ENCODE measurements at places on chromosomes 1 and 21.

DNA sequence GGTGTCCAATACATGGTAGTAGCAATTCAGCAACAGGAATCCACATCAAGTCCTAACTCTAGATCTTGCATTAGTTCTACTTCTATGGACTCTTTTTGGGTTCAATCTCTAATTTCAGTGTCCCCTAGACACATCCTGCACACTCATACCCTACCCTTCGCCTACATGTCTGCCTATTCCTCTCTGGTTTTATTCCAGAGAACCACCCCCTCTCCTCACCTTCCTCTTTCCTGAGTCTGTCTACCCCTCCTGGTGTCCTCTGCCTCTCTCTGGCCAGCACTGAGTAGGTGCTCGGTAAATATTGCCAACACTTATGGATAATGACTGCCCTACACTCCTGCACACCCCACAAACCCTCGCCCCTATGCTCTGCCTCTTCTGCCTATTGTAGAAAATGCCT lies 9.5 kb downstream of the TAL1 start:
- DNase-seq: no peak

DNA sequence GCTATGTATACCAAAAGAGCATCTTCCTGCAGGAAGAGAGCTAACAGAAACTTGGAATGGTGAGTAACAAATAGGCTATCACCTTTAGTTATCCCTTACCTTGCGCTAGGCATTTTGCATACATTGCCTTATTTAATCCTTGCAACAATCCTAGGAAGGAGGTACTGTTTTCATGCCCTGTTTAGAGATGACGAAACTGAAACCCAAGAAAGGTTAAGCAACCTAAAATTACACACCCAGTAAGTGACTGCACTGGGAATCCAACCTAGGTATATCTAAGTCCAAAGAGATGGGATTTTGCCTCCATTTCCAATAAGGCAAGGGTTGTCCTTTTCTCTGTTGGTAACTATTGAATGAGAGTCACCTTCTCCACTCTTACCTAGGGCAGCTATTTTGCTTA lies 144.5 kb downstream of the TM2D1 start:
- DNase-seq: no peak

DNA sequence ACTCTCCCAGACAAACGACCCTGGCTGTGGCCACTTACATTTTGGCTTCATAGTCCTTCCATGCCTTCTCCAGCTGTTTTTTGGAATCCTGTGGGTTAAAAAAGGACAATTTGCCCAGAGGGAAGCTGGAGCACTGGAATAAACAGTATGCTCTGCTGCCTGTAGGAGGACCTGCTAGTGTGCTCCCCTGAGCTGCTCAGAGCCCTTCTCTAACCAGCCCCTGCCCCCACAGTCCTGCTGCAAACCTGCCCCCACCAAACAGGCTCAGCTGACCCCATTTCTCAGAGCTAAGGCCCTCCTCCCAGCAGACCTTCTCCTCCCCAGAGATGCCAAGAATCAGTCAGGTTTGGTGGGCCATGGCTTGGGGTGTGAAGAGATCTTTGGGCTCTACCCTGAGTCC lies 26.9 kb upstream of the TCEA3 start:
- no peak for DNase-seq

DNA sequence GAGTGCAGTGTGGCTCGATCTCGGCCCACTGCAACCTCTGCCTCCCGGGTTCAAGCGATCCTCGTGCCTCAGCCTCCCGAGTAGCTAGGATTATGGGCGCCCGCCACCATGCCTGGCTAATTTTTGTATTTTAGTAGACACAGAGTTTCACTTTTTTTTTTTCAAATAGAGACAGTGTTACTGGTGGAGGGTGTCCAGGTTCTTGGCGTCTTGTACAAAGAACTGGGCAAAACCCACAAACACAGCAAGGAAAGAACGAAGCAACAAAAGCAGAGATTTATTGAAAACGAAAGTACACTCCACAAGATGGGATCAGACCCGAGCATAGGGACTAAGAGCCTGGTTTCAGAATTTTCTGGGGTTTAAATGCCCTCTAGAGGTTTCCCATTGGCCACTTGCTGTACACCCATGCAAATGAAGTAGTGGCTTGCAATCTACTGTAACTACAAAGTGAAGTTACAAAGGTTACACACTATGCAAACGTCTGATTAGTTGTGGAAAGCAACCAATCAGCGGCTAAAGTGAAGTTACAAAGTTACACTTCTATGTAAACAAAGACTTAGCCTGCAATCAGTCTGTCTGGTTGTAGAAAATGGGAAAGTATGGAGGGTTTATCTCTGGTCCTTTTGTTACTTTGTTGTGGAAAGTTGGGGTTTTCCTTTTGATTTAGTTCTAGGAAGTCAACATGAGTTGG lies 199.1 kb downstream of the DYRK1A start:
- no peak for DNase-seq

- DNase-seq: no peak
These were observed 24.6 kb downstream of the TNFRSF1B start for GRCh38 chr1:12191242-12192032.

- no peak for DNase-seq
These were observed 24.8 kb downstream of the ZNHIT6 start for GRCh38 chr1:85683292-85684025.

DNA sequence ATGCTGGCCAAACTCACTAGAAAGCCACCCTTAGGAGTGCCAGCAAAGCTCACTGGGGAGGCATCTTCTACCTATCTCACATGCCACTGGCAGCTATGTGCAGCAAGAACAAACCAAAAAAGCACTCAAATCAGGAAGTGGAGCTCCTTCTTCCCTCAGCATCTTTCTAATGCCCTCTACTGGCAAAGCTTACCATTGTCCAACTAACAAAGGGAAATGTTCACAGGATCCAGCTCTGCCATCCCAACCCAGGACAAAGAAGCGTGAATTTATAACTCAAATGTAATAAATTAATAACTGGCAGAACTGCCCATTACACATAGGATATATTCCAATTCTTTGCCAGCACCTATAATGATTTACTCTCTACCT lies 38.9 kb downstream of the LEPR start:
- DNase-seq: peak; percentile 8

GRCh38 chr1:235917267-235917811 lies 50.6 kb upstream of the LYST start:
- peak; percentile 32 for DNase-seq

DNA sequence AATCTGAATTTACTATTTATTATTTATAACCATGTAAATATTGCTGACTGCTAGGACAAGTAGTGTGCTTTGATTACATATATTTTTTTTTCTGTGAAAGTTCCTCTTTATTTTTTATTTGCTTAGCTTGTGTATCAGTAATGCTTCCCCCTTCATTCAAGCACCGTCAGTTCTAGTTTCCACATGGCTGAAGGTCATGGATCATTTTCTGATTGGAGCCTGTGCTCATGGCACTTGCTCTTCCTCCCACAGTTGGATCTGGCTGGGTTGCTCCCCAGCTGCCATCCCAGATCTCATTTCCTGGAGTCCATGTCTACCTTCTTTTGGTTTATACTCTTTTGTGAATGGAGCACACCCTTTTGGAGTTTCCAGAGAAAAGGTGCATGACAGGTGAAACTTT lies 57.0 kb upstream of the IGSF5 start:
- DNase-seq: no peak

DNA sequence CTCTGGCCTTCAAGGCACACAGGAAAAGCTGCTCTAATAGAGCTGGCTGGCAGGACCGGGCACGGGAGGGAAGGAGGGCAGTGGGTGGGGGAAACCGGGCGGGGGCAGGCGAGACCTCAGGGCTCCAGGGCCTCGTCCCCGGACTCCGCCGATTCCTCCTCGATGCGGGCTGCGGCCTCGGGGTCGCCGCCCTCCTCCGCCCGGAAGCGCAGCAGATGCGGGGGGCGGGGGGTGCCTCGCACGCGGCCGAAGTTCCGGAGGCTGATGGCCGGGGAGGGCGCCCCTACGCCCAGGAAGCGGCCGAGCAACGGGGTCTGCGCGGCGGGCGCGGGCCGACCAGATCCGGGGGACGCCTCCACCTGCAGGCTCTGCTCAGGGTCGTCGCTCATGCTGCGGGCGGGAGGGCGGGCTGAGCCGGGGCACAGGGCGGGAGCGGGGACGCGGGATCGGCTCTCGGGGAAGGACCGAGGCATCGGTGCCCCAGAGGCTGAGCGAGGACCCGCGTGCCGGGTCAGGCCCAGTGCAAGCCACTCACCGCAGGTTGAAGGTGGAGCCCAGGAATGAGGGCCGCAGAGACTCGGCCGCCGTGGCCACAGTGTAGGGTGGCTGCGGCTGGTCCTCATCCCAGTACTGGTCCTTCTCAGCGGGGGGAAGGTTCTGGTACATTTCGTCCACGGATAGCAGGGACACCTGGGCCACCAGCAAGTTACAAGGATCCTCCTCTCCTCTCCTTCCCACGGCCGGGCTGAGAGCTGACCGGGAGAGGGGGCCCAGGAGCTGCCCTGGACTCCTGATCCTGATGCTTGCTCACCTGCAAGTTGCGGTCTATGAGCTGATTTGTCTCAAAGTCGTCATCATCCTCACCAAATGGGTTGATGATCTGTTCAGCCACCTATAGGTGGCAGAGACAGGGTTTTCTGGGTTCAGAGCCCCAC lies 3.6 kb downstream of the BEST4 start:
- no peak for DNase-seq

DNA sequence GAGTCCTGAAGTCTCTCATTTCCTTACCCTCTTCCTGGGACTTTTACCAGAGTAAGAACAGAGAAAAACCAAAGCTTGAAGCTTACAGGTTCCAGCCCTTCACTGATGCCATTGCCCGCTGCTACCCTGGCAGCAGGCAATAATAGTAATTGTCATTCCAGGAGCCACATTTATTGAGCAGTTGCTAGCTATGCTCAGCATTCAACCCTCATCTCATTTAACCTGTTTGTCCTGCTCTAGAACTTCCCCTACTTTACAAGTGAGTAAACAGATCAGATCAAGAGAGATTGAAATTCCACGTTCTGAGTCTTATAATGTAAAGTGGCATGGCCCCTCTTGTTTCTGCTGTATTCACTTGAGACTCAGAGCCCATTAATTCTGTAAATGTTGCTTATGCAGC lies 80.4 kb downstream of the ATP1A1 start:
- DNase-seq: no peak

DNA sequence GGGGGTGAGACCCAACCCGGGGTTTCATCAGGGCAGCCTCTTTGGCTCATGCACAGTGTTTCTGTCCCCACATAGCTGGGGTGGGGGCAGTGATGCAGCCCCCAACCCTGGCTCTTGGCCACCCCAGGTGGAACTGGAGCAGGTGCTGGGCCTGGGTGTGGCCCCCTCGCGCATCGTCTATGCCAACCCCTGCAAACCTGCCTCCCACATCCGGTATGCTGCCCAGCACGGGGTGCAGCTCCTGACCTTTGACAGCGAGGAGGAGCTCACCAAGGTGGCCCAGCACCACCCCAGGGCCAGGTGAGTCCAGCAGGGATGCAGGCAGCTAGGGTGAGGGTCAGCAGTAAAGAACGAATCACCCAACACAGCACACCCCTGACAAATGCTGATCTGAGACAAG lies 72.3 kb upstream of the TINAGL1 start:
- no peak for DNase-seq

DNA sequence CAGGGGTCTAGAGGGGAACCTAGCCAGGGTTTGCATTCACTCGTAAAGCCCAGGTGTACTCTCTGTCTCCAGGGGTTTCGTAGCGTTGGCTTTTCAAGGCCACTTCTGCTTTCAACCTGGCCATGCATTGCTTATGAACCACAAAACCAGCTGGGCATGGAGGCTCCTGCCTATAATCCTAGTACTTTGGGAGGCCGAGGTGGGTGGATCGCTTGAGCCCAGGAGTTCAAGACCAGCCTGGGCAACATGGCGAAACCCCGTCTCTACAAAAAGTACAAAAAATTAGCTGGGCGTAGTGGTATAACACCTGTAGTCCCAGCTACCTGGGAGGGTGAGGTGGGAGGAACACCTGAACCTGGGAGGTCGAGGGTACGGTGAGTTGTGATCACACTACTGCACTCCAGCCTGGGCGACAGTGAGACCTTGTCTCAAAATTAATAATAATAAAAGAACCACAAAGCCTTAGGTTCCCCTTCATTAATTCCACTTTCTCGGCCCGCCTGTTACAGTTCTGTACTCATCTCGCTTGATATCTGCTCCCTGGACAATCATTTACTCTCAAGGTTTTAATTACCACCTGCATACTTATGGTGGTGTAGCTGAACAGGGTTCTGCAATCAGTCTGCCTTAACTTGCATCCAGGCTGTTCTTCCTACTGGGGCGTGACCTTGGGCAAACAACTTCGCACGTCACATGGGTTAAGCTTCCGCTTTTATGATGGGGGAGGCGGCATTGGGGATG lies 6.1 kb downstream of the SLC16A4 start:
- no peak for DNase-seq

DNA sequence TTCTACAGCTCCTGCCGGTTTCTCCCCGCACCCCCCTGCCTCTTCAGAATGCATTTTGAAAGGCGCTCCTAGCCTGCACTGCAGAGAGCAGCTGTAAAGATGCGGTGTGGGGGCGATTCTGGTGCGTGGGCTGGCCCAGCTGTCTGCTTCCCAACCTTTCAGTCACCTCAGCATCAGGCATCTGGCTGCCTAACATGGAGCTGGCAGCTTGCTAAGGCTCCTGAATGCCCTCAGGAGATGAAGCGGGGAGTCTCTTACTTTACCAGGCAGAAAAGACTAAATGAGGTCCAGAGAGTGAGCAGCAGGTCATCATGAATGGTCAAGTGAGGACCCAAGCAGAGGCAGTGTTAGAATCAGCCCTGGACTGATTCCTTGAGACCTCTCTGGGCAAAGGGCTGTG lies 8.7 kb downstream of the IER5 start:
- no peak for DNase-seq

DNA sequence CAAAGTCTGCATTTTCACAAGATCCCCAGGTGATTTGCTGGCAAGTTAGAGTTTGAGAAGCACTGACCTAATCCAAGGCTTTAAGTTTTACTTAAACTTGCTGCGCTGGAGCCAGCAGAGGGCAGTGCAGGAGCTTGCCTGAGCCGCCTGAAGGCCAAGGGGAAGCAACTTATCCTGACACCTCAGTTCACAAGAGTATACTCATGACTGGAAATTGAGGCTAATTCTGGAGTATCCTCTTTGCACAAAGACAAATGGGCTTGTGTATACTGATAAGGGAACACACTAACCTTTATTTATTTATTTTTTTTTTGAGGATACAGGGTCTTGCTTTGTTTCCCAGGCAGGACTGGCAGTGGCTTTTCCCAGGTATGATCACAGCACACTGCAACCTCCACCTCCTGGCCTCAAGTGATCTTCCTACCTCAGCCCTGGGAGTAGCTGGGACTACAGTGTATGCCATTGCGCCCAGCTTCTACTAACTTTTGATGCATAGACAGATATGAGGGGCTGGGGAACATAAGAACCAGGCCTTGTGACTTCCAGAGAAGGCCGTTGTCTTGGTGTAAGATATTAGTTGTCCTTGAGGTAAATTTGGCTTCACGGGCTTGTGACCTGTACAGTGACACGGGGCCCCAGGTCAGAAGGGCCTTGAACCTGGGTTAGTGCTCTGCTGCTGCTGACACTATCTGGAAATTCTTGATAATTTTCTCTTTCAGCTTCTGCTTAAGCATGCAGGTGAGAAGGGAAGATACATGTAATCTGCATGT lies 29.0 kb upstream of the SLAMF1 start:
- peak; percentile 18 for DNase-seq

DNA sequence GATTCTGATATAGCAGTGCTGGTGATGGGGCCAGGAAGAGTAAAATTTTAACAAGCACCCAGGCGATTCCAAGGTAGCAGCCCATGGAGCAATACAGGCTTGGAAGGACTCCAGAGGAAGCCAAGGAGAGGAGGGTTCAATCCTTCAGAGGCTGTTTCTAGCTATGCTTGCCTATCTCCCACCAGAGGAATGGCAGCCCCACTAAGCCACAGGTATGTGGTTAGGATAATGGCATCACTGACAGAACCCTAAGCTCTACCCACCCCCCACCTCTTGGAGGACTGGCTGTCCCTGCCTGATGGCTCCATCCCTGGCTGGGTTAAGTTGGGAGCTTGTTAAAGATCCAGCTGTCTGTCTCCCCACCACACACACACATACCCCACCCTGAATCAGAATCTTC lies 19.3 kb upstream of the PTAFR start:
- no peak for DNase-seq
